ENCODE measurements at places on chromosomes 1 and 21.

DNA sequence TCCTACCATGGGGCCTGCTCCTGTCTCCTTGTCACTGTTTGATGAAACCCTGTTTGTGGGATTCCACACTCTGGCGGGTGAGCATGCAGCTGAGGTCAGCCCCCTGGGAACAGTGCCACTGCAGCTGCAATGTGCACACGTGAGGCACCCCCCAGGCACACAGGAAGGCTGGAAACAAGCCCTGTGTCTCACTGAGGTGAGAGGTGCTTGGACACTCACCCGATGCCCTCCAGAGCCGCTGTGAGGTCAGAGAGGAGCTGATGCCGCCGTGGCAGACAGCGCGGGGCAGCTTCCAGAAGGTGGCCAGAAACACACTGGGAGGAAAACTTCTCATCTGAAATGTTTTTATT lies 49.7 kb downstream of the SLX9 start:
- no peak for DNase-seq

- DNase-seq = no peak
Observed at GRCh38 chr1:29121936-29122681, 1.6 kb downstream of the TMEM200B start.

DNA sequence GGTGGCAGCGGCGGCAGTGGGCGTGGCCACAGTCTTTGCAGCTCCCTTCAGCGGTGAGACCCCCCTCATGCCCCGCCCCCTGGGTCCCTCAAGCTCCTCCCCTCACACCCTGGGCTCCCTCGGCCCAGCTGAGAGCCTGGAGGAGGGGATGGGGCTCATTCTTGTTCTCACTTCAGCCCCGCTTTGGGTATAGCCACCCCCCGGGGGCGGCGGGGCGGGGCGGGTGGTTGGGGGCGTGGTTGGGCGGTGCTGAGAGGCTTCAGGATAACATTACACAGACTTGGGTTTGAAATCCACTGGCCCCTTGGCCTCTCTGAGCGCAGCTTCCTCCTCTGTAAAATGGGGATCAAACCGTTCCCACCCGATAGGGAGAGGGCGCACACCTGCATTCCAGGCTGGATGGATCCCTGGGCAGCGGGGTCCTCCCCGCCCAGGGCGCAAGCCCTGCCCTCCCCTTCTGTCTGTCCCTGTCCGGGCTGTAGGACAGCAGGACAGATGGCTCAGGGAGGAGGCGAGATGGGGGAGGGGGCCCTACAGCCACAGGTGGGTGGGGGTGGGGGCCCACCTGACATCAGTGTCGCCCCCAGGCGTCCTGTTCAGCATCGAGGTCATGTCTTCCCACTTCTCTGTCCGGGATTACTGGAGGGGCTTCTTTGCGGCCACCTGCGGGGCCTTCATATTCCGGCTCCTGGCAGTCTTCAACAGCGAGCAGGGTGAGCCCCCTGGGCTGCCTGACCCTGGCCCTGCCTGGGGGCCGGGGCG lies 5.1 kb downstream of the CLCNKA start:
- no peak for DNase-seq

DNA sequence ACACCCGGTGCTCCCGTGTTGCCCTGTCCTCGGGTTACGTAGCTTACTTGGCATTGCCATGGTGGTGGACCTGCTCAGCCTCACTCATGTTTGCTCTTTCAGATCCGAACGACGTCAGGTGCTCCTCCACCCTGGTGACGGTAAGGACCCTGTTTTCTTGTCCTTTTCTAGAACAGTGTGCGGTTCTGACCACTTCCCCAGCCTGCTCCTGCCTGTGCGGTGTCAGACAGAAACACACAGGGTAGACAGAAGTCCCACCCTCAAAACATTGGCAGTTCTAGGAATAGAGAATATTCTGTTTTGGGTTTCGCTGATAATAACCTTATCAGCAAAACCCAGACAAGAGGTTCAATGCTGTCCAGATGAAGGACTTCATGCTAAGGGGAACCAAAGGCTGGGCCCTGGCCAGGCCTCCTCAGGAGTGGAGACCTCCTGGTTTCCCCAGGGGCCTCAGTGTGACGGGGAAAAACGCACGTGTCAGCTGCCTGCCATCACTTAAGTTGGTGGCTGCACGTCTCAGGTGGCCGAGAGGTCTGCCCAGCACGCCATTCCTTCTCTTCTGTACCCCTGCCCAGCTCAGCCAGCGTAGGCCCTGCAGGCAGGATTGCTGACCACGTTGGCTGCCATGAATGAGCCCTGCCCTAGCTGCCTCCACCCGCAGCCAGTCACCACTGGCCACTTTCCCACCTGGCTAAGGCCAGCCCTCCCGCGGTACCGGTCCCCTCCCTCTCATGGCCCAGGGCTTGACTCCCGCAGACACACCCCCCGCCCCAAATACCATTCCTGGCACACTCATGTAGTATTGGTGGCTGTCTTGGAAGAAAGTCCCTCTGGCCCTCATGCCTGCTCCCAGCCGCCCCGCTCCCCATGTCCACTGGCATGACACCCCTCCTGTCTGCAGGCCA lies 33.6 kb downstream of the SLC37A1 start:
- DNase-seq = no peak

DNA sequence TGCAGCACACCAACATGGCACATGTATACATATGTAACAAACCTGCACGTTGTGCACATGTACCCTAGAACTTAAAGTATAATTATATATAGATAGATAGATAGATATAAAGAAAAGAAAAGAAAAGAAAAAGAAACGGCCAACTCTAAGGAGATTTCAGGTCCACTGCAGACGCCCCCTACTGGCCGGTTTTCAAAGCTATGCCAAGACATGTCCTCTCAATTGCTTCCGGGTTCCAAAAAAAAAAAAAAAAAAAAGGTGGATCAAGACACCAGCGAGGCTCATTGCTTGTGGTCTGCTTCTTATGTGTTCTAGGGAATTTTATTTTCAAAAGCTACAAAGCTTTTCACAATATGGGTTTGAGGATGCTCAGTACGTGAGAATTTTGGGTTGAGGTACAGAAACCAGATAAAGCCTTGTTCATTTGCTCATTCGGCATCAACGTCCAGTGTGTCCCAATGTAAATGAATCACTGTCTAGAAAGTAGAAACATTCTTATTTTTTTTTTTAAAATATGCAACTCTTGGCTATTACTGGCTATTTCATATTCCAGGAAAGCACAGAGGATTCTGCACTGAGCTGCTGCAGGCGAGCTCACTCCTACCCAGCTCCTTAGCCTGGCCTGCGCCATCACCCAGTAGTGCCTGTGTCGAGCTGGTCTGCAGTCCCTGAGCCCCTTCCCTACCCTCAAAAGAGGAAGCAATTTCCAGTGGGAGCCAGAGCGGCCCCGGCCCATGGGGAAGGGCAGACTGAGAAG lies 643.0 kb downstream of the KIF26B start:
- no peak for DNase-seq

DNA sequence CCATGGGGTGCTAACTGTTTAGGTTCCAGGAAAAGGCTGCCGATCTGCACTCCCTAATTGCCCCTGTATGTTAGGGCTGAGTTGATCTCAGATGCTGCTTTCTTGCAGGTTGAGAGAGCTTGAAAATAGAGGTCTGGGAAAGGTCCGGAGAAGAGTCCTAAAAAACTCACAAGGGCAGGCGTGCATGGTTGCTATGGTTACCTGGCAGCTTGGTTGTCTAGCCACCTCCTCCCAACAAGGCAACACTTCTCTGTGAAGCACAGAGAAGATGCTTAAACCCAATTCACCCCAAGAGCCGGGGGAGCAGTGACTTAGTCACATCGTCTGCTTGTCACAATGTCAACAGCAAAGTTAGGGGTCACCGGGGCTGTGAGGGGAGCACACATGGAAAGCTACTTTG lies 31.0 kb upstream of the LRRC52 start:
- no peak for DNase-seq

- DNase-seq = no peak
Observed at GRCh38 chr1:231986631-231987336, 360.2 kb downstream of the DISC1 start.

- DNase-seq = no peak
Observed at GRCh38 chr21:37164742-37165141, 91.7 kb downstream of the TTC3 start.

GRCh38 chr1:81543764-81544163 lies 257.0 kb upstream of the ADGRL2 start:
- no peak for DNase-seq

GRCh38 chr1:107142140-107142542 lies 1.3 kb downstream of the NTNG1 start:
- DNase-seq = peak; percentile 83

DNA sequence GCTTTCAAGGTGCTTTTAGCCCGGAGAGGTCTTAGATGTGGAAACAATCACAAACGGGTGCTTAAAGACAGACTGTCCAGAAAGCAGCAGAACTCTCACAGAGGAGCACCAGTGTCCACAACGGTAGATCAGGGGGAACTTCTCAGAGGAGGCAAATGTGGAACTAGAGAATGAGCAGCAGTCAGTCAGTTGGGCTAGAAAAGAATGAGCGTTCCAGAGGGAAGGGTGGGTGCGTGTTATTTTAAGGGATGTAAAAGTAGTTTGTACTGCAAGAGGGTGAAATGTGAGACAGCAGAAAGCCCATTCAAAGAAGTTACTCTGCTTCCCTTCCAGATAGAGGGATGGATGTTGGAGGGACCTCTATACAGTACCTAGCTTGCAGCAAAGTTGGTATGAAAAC lies 30.9 kb downstream of the RGS5 start:
- DNase-seq = no peak

DNA sequence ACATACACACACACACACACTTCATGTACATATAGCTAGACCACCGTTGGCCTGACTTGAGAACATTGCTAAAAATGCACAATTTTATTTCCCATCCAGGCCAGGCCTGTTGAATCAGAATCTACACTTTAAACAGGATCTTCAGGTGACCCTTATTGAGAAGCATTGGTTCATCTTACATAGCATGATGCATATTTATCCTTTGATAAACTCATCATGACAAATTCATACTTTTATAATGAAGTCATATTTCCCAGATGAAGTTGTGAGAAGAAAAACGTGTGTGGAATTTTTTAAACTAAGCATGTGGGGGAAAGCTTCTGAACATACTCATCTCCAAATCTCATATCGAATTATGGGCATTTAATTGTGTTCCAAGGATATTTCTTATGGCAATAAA lies 877.7 kb downstream of the MRPL39 start:
- DNase-seq = no peak

DNA sequence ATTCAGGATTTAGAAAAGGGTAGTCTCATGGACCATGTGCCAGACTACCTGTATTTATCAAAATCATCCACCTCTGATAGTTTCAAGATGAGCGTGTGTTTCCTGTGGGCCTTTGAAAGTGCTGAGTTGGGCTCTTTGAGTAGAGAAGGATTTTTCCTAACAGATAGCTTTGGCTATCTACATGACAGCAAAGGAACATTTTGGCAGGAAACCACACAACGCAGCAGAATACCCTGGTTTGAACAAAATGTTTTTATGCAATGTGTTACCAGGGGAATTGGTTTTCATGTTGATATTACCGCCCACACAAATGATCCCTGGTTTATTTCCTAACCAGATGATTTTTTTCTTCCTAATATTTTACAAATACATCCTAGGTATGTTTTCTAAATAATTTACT lies 431.4 kb downstream of the NEGR1 start:
- DNase-seq = no peak

GRCh38 chr1:36006941-36007500 lies 76.1 kb downstream of the AGO3 start:
- no peak for DNase-seq

DNA sequence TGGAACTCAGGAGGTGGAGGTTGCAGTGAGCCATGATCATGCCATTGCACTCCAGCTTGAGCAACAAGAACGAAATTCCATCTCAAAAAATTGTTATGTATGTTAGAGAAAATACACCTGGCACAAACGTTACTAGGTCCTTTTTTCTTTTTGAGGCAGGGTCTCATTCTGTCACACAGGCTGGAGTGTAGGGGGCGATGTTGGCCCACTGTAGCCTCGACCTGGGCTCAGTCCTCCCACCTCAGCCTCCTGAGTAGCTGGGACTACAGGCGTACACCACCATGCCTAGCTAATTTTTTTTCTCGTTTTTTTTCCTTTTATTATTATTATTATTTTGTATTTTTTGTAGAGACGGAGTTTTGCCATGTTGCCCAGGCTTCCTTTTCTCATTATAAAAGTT lies 4.4 kb downstream of the HAX1 start:
- peak; percentile 29 for DNase-seq

DNA sequence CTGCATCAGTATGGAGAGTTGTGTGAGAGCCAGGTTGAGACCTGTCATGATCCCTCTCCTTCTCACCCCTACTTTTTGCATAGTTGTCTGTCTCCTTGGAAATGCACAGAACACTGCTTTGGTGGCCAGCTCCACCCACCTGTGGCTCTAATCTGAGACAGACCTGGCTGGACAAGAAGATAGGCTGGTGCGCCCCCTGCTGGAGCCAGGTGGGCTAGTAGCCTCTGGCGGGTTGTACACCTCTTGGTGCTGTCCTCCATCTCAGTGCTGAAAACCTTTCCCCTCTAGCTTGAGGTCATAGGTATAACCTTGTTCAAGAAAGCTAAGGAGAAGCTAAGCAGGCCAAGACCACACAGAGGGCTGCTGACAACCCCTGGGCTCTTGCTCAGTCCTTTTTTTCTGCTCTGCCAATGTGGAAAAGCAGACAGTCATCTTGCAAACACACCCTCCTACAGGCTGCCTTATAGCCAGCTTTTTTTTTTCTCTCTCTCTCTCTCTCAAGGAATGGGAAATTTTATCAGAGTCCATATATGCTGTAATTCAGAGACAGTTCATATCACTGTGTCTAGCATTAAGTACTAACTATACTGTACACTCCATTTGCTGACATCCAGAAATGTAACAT lies 58.8 kb upstream of the SPATA6 start:
- peak; percentile 93 for DNase-seq

DNA sequence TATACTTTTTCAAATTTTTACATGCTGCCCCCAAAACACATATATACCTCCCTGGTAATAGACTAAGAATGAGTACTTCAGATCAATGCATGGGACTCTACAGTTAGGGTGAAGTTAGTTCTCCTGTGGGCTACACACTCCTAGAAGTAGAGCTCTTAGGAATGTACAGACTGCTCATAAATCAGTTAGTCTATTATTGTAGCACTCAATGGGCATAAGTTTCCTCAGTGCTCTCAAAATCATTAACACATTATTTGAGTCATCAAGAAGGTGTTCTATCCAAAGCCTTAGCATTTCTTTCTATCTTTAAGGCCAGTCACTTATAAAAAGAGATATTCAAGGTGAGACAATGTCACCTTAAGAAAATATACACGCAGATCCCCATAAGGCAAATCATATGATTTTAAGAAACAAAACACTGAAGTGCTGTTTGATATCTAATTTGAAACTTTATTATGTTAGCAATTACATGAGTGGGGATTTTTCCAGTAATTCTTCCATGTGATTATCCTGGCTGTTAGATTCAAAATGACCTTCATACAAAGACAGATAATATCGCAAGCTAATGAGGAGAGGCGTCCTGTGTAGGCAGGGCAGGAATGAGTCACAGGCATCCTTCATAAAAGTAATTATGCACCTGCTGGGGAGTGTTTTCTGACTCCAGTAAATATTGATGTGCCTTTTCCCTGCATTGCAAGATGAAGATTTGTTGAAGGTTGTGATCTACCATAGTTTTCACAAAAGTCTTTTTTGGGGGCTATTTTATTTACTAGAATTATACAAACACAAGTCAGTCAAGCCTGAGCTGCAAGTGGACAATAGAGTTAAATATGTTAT lies 167.2 kb upstream of the ATP1B1 start:
- peak; percentile 23 for DNase-seq

- DNase-seq = no peak
Observed at GRCh38 chr1:208917723-208918122, 665.8 kb upstream of the CAMK1G start.

GRCh38 chr21:21039624-21040170 lies 41.5 kb downstream of the NCAM2 start:
- DNase-seq = no peak
